ENCODE measurements at places on chromosomes 7 and 10.

DNA sequence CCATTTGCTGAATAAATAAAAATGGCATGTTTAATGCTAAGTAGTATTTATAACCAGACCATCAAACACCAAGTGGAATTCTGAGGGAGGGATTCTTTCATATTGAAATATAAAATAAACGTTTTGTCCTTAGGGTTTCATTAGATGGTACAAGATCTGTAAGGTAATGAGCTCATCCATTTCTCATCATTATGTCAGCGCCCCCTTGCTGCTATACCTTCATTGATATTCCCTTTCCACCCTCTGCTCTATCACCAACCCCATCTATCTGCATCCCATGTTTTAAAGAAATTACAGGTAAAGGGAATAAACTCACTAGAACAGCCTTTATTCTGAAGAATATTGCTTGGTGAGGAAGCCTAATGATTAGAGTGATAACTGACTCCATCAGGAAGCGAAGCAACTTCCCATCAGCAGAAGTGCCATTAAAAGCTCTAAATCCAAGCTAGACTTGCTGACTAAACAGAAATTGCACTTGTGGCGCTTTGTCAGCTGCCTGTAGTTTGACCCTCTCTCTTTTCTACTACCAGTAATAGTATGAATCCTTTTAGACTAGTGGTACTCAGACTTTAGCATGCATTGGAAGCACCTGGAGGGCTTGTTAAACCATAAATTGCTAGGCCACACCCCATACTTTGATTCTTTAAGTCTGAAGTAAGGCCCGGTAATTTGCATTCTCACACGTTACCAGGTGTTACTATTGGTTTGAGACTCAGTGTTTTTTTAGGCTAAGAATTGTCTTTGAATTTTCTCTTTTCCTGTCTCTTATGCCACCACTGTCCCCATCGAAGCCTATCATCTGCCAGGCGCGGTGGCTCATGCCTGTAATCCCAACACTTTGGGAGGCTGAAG is 27.5 kb downstream of the ADD3 start:
- no peak for DNase-seq

DNA sequence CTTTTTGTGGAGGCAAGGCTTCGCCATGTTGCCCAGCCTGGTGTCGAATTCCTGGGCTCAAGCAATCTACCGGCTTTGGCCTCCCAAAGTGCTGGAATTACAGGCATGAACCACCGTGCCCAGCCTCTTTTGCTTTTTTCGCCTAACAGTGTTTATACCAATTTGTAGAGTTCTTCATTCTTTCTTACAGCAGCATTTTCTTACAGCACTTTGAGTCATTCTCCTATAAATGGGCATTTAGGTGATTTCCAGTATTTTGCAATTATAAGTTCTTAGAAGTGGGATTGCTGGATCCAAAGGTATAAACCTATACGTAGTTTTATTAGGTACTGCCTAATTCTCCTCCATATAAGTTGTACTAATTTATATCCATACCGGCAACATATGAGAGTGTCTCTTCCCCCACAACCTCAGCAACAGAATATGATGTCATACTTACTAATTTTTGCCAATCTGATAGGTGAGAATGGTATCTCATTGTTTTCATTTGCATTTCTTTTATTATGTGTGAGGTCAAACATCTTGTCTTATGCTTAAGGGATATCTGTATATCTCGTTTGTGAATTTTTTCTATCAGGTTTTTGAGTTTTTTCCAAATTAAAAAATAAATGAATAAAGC is 39.1 kb downstream of the SUFU start:
- DNase-seq, result no peak

- no peak for DNase-seq
Observed at GRCh38 chr10:96275685-96276418, 4.5 kb upstream of the BLNK start.

DNA sequence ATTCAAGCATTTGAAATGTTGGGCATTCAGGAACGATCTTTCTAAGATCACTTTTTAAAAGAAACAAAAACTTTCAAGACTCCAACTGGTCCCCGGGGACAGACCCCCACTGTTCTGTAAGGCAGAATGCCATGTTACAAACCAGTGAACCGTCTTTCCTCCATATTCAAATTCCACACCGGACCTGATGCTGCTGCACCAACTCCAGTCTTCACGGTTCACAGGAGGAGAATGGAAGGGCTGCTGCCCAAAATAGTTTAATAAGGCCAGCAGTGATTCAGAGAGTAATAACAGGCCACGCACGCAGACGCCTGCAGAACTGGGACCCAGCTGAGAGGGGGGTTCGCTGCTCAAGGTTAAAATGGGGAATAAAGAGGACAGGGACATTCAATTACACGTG is 47.2 kb downstream of the OSBPL3 start:
- DNase-seq, result no peak

- DNase-seq, result no peak
Observed at GRCh38 chr7:78172267-78172757, 373.7 kb downstream of the PHTF2 start.
